ENCODE measurements at places on chromosomes 12 and 14.
A peak's percentile ranks its signal among the peaks of the same experiment; 100 is the strongest.

DNA sequence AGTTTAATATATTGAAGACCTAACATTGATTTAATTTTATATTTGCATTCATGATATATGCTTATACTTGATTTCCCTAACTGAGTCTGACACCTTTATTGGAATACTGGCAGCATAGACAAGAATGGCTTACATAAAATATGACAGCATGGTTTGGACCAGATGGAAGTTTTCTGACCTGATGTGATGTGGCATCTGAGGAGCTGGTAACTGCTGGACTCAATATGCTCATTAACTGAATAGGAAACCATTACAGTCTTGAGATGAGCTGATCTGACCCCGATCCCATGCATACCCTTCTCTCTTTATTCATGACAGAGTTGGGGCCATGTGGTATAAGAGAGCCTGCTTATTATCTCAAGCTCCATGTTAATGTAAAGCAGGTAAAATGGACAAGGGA is 604.8 kb upstream of the SEL1L start:
- DNase-seq, result no peak

DNA sequence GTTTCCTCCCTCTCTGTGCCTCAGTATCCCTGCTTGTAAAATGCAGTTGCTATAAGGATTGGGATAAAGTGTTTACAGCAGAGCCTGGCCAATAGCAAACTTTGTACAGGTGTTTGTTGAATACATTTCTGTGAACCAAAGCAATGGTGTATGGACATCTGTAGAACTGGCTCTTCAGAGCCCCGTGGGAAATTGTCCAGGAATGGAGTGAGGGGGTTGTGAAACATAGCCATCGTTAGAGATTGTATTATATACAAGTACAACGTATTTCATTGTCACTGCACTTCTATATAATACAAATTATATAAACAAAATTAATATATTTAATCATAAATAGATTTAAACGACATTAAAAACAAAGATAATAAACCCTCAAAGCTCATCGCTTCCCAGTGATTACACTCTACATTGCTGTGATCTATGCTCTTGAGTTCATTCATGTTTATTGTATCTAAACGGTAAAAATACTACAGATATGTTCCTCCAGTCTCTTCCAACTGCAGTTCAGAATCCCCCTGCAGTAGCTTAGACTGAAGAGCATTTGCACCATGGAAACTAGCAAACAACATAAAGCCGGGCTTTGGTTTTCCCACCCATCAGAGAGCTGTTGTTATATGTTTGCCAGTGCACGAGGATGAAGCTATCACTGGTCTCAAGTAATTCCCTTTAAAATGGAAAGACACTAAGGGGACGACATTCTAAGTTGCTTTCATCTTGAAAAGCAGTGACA is 216.7 kb downstream of the TMEM132C start:
- no peak for DNase-seq

DNA sequence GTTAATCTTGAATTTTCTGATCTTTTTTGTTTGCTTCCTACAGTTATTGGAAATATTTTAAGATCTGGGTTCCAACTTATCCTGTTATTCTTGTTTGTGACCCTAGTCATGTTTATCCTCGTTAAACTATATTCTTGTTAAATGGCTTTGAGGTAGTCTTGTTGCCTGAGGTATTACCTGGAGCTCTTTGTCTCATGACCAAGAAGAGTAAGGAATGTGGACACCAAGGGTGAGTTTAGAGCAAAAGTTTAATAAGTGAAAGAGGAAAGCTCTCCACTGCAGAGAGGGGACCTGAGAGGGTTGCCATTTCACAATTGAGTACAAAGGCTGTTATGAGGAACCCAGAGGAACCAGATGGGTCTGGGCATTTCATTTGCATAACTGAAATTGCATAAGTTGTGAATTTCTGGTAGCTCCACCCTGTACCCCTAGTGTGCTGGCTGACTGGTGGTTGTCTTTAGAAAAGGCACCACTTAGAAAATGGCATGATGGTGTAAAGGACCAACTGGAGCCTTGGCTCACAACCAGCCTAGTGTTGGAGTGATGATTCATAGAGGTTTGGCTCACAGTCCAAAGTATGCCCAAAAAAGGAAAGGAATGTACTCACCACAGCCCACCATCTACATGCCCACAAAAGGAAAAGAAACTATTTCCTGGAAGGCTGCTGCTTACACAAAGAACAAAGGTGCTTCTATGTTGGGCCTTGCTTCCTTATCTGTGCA is 36.7 kb upstream of the RESF1 start:
- DNase-seq, result no peak

DNA sequence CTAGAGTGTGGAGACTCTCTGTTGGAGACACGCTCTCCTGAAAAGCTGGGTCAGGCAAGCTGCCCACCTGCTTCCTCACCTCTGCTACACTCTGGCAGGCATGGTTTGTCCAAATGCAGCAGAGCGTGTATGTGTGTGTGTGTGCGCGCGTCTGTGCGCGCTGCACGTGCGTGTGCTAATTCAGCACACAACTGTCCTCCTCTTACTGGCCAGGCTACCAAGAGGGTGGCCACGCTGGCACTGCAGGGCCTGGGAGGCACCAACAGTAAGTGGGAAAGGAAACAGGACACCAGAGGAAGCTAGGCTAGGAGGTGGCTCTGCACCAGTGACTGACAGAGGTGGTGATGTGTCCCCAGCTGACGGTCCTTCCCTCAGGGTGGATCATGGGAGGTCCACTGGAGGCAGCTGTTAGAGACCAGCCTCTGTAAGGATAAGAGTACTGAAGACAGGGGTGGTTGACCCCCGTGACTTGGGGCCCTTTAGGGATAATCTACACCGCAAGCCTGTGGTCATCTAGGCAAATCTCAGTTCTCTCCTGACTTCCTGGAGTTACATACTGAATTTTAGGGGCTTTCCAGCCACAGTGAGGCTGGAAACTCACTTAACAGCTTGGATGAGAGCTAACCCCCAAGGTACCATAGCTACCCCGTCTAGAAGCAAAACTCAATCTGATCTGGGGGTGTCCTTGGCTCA is 15.6 kb upstream of the TFCP2 start:
- no peak for DNase-seq

DNA sequence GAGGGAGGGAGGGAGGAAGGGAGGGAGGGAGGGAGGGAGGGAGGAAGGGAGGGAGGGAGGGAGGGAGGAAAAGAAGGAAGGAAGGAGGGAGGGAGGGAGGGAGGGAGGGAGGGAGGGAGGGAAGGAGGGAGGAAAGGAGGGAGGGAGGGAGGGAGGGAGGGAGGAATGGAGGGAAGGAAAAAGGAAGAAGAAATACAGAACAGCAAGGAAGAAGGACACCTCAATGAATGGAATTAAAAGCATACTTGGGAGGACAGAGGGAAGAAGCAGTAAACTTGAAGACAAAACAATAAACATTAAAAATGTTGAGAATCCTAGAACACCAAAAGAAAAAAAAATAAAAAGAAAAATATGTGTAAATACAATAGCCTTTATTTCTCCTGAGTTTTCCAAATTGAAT is 6.2 kb downstream of the OR4Q2 start:
- DNase-seq, result no peak

DNA sequence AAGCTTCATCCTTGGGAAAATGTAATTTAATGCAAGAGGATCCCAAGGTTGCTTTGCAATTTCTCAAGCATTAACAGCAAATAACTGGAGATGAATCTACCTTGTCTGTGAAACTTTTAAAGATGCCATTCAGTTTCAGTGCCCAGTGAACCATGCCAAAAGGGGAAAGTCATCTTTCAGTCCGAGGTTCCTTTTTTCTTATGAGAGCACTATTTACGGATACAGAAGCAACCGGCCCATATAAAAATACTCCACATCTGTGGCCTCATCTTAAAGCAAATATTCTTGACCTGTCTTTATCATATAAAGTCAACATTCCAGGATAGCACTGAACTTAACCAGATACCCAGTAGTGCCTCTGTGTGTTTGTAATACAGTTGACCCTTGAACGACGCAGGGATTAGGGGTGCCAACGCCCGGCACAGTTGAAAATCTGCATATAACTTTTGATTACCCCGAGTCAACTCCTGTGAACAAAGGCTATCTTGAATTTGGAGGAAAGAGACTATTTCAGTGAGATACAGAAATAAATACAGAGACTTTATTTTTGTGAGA is 209.4 kb downstream of the PCNX1 start:
- DNase-seq, result no peak

GRCh38 chr12:79326222-79326621 is 364.5 kb downstream of the PAWR start:
- DNase-seq, result no peak

DNA sequence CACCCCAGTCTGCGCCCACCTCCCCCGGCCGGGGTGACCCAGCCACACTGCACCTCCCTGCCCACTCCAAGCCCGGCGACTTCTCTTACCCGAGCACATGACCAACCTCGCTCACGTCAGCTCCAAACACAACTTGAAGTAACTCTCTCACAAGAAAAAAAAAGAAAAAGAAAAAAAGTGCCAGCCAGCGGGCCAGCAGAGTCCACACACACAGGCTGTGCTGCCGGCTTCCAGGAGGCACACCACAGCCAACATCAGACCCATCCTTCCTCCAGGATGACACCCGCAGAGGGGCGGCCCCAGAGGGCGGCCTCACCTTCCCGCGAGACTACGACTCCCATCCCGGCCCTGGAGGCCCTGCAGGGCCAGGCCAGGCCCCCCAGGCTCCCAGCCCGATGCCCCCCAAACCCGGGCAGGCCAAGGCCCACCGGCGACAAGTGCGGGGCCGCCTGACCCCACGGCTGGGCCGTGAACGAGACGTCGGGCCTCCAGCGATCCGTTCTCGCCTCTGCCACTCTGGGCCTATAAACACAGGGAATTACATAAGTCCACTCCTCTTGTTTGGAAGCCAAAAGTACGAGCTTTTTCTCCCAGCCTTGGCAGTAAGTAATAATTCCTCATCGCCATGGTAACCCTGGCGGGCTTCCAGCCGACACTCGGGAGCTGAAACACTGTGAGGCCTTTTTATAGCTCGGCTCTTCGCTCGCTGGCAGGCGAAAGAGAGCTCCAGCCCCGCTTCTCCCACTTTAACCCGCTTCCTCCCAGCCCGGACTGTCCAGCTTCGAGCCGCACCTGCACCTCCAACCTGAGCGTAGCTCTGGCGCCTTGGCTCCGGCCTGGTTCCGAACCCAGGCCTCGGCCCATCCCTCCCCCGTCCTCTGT is 49.1 kb downstream of the NCOR2 start:
- peak; percentile 99 for DNase-seq
